ENCODE measurements at places on chromosomes 5 and 9.

DNA sequence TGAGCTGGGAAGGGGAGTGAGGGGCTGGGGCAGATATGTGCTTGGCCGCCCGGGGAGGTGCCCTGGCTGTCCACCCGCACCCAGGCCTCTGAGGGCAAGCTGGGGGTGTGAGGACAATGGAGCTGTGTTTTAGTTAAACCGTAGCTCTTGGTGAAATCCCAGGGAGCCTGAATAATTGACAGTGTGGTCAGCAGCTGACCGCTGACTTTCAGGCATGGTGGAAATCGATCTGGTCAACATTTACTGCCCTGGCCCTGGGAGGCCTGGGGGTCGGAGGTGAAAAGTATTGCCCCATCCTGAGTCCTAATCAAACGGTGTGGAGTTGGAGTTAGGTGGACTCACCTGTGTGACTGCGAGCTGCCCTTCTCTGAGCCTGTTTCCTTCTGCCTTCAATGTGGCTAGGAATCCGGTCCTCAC lies 31.2 kb upstream of the CRB2 start:
- DNase-seq, result no peak

DNA sequence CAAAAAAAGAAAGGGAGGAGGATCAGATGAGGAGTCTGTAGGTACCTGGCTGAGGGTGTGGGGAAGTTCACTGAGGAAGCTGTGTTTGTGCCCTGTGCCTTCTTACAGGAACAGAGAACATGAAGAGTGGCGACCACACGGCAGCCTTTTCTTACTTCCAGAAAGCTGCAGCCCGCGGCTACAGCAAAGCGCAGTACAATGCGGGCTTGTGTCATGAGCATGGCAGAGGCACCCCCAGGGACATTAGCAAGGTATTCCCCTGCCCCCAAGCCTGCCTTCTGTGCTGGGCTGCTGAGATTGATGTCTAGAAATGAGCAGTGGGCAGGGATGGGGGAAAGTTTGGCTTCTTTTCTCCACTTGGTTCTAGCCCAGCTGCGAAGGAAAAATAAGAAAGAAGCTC lies 9.5 kb downstream of the DELE1 start:
- DNase-seq, result no peak

GRCh38 chr9:86644675-86645034 lies 290.4 kb upstream of the TUT7 start:
- no peak for DNase-seq

DNA sequence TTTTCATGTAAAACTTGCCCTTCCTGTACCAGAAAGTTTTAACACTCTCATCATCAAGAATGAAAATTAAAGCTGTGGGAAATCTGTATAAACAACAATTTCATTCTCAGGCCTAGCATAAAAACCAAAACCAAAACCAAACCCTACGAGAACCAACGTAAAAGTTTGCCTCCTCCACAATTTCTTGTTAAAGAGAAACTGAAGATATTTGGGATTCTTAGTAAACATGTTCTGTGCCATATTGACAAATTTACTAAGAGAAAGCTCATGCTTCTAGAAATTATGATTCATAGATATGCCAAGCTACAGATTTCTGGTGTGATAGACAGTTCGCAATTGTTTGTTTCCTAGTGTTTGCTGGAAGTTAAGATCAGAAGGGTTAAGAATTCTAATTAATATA lies 801.0 kb upstream of the NUDT12 start:
- DNase-seq, result no peak

- DNase-seq, result no peak
Observed at GRCh38 chr9:135010921-135011320, 76.5 kb upstream of the OLFM1 start.

GRCh38 chr5:1874771-1875220 lies 7.9 kb downstream of the IRX4 start:
- no peak for DNase-seq

DNA sequence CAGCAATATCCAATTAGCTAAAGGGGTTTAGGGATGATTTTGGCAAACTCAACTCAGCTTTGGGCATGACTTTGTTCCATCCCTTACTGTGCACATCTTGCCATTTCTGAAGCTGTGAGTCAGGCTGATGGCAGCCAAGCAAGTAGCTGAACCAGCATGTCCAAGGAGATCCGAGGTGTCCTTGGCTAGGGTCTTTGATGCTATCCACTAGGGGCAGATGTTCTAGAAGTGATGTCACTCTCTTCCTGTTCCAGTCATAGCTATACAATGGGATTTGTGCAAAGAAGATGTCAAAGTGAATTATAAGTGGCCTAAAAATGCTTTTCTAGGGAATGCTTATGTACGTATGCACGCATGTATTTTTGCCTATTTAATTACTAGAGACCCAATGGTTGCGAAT lies 160.8 kb upstream of the PAPPA start:
- DNase-seq, result peak; percentile 72

DNA sequence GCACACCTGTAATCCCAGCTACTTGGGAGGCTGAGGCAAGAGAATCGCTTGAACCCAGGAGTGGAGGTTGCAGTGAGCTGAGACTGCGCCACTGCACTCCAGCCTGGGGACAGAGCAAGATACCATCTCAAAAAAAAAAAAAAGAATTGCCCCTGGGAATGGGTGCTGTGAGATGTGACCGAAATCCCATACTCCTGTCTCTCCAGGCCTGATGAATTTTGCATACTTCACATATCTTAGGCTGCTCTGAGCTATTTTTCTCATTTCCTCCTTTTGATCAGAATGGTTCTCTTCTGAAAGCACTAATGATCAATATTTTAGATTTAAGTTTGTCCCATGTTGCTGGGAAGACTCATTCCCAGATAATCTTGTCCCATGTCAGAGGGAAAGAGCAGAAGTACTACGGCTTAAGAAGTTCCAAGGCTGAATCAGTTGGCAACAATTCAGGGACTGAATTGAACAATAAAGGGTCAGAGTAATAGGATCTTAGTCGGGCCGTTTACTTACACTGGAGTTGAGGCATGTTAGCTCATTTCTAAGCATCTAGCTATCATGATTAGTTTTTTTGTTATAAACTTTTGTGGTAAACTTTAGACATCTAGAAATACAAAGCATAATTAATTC lies 44.2 kb upstream of the TENT2 start:
- DNase-seq, result no peak

DNA sequence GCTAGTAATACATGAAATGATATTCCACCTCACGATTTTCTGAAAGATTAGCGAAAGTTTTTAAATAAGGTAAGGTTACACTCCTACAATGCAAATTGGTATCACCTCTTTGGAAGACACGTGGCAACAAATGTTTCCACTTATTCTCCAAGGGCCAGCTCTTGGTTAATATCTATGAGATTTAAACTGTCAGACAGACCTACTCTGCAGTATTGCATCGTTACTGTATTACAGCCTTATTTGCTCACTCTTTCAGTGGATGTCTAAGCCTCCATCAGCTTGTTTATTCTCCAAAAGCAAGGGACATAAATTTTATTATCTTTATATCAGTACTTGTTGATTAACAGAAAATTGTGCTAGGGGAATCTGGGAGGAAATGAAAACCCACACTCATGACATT lies 135.7 kb downstream of the MLLT3 start:
- no peak for DNase-seq

Data from HT1080 (cell line).